Esophagus mucosa (tissue), 1 donor: ENCODE measurements at places on chromosomes 4 and X. TPM values are rescaled to one million over a fixed set of nuclear protein-coding genes. Genes with fewer than 3 reads are reported as not detected.
A peak's percentile ranks its signal among the peaks of the same experiment; 100 is the strongest.

DNA sequence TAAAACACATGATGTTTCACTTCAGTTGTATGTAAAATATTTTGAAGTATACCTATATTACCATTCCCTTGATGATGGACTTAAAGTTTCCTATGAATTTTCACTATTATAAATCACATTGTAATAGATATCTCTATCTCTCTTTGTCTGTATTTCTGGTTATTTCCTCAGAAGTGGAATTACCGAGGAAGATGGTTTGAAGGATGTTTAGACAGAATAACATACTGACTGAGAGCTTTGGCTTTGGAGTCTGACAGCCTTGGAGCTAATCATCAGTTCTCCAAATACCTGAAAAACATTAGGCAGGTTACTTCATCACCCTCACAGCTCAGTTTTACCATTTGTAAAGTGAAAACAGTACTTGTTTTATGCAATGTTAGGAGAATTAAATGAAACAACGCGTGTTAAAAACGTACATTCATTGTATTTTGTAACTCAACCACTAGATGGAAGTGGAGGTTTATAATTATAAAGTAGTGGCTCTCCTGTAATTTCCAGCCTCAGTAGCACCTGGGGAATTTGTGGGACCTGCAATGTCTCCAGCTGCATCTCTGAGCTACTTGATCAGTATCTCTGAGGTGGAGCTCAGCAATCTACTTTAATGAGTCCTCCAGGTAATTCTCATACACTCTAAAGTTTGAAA is 14.3 kb downstream of the JCHAIN start:
- peak; percentile 52 for ATAC-seq

DNA sequence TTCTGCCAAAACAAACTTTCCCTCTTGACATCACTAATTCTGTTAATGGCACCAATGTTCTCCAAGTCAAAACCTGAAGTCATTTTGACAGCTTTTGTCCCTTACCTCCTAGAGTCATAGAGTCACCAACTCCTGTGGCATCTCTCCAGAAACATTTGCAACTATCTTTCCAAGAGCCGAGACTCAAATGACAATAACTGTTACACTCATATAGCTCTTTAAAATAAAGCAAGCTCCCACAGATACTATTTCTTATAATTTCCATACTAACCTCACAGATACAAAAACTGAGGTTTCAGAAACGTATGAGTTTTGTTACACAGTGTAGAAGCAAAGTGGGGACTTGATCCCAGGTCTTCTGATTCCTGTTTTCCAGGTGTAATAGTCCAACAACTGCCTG is 18.3 kb downstream of the GPRIN3 start:
- ATAC-seq = no peak

GRCh38 chr4:764405-765169 is 59.0 kb downstream of the PCGF3 start:
- ATAC-seq = no peak

DNA sequence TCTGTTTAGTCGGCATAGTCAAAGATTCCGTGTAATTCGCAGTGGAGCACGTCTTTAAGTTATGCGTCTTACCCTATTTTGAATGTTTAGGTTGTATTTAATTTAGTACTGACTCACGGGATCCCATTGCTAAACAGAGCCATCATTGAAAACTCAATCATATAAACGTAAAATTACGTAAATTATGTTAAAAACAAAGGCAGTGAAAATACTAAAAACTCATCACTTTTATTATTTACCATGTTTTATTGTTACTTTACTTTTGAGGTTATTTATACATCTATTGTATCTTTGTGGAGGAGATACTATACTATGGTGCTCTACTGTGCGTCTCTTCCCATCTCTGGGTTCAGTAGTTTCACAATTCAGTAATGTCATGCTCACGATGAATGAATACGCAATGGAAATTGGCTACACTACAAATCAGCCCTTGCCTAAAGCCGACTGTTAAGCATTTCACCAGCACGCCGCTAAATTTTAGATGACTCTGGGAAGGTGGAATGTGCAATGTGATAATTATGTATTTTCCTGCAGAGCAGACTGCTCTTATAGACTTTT is 944 bp downstream of the FUNDC2 start:
- ATAC-seq = peak; percentile 43

DNA sequence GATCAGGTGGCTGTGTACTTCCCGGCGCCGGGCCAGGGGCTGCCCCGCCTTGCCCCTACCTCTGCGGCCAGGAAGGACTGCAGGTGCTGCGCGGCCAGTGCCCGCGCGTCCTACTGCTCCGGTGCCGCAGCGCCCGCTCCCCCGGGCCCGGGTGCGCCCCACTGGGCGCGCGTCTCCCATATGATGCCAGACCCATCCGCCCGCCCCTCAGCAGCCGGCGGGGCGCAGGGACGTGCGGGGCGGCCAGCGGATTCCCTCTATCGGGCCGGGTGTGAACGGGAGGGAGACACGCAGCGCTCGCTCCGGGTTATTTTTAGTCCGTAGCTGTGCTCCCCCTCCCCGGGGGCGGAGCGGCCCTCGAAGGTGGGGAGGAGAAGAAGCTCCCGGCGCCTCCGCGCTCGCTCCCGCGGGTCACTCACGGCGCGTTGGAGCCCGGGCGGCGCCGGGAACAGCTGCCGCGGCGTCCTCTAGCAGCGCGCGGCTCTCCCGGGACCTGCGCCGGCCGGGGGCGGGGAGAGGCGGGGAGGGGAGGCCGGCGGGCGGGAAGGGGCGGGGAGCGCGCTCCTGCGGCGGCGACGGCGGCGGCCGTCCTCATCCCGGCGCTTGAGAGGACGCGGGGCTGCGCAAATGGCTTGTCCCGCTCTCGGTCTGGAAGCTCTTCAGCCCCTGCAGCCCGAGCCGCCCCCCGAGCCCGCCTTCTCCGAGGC is 103.6 kb downstream of the UCHL1 start:
- peak; percentile 87 for ATAC-seq

DNA sequence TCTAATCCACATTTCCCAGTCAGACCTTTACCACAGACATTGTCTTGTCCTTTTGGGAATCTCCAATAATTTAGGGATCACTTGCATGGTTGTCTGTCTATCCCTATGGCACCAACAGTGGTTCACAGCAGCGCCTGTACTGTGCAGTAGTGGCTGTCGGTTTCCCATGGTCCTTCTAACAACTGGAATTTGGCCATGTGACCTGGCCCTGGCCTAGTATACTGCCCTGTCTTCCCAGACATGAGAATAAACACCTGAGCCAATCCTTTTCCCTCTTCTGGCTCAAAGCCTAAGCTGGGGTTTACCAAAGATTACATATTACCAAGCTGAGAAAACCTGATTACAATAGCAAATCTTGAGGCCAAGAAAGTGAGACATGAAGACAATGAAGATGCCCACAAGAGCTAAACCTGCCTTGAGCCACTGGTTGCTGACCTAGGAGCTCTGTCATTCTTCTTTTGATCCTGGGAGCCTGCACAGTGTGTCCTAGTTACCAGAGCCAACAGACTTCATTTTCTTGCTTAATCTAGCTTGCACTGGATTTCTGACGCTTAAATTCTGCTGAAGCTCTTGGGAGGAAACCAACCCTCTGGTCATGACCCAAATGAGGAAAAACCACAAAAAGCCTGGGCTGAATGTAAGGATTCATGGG is 92.1 kb downstream of the SCD5 start:
- ATAC-seq = peak; percentile 71

DNA sequence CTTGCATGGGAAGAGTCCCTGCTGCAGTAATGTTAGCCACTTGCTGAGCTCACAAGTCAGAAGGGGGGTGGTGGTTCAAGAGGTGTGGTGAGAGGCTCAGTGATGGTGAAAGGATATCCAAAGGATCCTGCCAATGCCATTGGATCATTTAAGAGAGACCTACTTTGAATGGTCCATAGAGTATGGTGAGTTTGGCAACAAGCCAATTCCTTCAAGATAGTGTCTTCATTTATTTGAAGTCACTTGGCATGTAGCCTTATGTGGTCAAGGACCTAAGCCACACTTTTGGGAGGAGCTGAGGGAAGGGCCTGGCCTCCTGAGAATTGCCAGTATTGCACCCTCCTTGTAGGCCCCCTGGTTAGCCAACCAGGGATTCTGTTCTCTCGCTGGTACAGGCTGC is 87.9 kb downstream of the TSPAN7 start:
- no peak for ATAC-seq

- no peak for ATAC-seq
Measured at GRCh38 chrX:32455704-32456103, 755.6 kb downstream of the DMD start.

GRCh38 chrX:104288269-104288668 is 33.5 kb upstream of the ESX1 start:
- ATAC-seq = no peak

Gene PALLD
- 70.1 TPM for total RNA-seq

Gene PLP1
- 0.04 TPM for total RNA-seq

- no peak for ATAC-seq
Measured at GRCh38 chrX:129762448-129762847, 17.3 kb upstream of the SASH3 start.

DNA sequence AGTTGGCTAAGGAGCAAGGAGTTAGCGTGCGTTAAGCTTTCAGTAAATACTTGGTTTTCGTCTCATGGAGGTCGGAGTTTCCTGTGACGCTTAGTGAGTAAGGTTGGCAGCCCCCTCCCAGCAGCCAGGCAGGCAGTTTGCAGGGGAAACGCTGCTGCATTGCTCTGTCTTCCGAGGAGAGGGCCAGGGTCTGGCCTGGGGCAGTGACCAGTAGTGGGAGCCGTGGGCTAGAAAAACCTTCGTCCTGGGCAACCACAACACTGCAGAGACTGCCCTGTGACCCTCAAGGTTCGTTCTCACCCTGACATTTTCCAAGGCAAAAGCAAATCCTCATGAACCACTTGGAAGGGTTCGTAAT is 432 bp downstream of the TMEM175 start:
- peak; percentile 2 for ATAC-seq

DNA sequence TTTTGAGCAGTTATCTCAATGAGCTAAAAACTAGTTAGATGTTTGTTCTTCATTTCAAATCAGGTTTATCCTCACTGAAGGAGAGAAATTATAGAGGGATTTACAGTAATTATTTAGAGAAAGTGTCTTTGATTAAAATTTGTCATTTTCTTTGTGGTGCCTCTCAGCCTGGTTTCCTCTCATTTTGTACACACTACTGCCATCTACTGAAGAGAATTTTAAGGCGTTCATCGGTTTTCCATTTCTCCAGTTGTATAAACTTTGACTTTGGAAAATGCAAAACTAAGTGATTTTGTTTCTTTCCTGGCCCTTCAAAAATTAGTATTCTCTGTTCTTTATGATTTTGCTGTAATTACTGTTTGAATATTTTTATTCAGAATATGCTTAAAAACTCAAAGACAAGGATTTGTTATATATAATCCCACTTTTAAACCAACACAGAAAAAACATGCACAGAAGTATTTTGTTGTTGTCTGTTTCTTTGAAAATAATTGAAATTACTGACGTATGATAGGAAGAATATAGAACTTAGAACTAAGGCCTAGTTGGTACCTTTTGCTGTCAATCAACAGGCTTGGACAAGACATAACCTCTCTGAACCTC is 34.4 kb upstream of the ANXA3 start:
- peak; percentile 47 for ATAC-seq

Gene ABLIM2
- 20.1 TPM for total RNA-seq

Gene AFP
- not detected for total RNA-seq

GRCh38 chr4:121877041-121877773 is 6.9 kb upstream of the BBS7 start:
- ATAC-seq = no peak

- peak; percentile 48 for ATAC-seq
Measured at GRCh38 chr4:139951021-139951420, 203.0 kb downstream of the MAML3 start.

Gene RS1
- not detected for total RNA-seq

DNA sequence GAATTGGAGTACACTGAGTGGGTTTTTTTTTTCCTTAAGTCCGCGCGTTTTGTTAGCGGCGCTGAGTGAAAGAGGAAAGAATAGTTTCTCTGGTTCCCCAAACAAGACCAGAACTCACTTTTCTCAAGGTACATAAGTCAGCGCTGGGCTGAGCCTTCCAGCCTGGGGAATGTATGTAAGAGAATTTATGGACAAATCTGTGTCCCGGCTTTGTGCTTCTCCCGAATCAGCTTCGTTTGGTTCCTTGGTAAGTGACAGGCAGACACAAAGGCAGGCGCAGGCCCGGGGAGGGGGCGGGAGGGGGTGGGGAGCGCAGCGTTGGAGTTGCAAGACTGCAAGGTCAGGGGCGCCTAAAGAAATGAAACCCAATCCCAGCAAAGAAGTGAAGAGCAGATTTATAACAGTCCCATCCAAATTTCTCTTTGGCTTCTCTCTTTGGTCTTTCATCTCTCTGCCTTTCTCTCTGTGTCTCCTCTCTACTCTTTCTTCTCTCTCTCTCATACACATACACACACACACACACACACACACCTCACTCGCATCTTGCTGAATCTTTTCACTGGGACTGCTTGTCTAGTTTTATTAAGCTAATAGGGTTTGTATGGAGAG is 981 bp downstream of the TET2 start:
- ATAC-seq = no peak

Gene DSPP
- total RNA-seq = not detected

DNA sequence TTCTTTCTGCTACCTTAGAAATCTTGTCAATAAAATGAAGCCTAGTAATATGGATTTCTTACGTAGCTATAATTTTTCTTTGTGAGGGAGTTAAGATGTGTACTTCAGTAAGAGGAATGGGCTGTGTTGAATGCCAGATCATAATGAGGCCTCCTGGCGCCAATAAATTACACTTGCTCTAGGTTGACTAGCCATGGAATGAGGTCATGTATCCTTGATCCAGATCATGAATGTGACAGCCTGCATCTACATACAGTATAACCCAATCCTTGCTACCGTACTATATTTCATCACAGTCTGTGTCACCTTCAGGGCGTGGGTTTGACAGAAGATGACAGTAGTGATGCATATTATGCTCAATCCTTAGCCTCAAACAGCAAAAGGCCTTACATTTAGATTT is 36.2 kb downstream of the NHS start:
- no peak for ATAC-seq

- ATAC-seq = no peak
Measured at GRCh38 chr4:36568575-36568974, 287.2 kb downstream of the DTHD1 start.

Gene MSX1
- 0.36 TPM for total RNA-seq

- no peak for ATAC-seq
Measured at GRCh38 chr4:184421533-184422155, 52.7 kb downstream of the IRF2 start.

DNA sequence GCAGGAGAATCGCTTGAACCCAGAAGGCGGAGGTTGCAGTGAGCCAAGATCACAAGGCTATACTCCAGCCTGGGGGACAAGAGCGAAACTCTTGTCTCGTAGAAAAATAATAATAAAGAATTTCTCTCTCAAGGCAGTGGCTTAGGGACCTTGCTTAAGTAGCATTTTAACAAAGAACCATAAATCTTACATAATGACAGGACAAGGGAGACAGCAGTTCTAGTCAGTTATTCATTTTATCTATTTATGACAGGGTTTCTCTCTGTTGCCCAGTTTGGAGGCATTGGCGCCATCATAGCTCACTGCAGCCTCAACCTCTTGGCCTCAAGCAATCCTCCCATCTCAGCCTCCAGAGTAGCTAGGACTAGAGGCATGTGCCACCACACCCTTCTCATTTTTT is 31.9 kb upstream of the NOCT start:
- ATAC-seq = no peak

- no peak for ATAC-seq
Measured at GRCh38 chr4:78846258-78846657, 70.1 kb downstream of the BMP2K start.

- no peak for ATAC-seq
Measured at GRCh38 chr4:124201636-124202035, 510.9 kb downstream of the ANKRD50 start.

Gene BEND2
- total RNA-seq = not detected

Gene CYLC1
- total RNA-seq = not detected

- ATAC-seq = no peak
Measured at GRCh38 chr4:40492691-40493090, 137.0 kb downstream of the RBM47 start.

- ATAC-seq = peak; percentile 96
Measured at GRCh38 chr4:153507310-153508073, 41.3 kb downstream of the TMEM131L start.

Gene TRPC5OS
- not detected for total RNA-seq

Gene PRKX
- total RNA-seq = 46.0 TPM
